NCI-H446 treated with DMSO at 0.1 percent for 48 hours (cell line): ENCODE measurements at places on chromosomes 5 and 9.

- DNase-seq = no peak
These were observed 273.2 kb upstream of the TARS1 start for GRCh38 chr5:33167541-33167940.

DNA sequence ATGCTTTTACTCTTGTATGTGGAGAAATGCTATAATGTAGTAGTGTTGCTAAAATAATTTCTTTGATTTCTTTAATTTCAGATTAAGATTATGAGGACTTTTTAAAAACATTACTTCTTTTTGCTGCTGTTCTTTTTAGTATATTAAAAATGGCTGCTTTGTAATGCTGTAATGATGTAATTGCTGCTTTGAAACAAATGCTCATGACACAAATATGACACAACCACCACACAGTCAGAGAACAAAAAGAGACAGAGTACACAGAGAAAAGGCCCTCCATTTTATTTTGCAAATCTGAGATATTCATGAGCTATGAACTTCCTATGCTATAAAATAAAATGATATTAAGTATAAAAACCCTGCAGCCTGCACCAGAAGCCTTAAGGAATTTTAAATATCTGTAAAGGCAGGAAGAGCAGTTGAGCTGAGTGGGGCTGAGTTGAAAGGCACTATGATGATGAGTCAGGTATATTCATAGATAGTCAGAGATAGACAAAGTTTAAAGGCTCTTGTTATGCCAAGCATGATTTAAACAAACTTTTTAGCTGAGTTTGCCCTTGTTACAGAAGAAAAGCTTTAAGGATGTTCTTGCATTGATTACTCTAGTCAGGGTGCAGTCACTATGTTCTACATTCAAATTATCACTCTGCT lies 5.1 kb upstream of the POU5F2 start:
- DNase-seq = no peak

GRCh38 chr5:149217803-149218155 lies 53.9 kb upstream of the AFAP1L1 start:
- DNase-seq = peak; percentile 78

DNA sequence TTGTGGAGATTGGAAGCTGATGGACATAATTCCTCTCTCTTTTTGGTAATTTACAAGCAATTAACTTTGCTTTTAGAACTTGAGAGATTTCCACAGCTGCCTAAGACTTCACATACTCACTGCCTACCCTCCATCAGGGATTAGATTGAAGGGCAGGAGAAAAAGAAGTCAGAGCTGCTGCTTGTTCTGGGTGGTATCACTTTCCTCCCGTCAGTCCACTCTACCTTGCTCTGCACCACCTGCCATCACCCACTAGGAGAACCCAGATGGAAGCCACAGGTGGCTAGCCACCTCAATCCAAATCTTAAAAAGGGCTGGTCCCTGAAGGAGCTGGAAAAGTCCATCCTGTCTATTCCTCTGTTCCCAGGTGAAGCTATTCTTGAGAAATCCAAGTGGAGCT lies 10.5 kb downstream of the IRF1 start:
- DNase-seq = no peak

DNA sequence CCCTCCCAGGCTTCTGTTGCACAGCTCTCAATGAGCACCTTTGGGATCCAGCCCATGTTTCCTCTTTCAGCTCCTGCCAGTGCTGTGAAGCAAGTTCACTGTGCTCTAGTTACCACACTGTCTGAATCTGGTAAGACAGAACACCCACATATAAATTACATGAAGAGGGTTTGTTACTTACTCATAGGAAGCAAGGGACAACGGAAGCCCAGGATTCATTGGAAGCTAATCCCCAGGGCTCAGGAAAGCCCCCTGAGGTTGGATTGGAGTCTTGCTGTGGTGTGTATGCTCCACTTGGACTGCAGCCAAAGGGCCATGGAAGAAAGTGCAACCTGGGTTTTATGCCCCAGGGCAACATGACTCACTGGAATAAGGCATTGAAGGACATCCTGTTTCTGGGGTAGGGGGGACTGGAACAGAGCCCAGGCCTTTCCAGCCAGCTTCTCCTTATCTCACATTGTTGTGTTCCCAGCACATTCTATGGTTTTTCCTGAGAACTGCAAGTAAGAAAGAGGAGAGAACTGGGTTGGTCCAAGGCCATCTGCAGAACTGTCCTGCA lies 15.6 kb upstream of the CLK4 start:
- no peak for DNase-seq

- DNase-seq = no peak
These were observed 21.6 kb downstream of the LNPEP start for GRCh38 chr5:96957254-96958049.

DNA sequence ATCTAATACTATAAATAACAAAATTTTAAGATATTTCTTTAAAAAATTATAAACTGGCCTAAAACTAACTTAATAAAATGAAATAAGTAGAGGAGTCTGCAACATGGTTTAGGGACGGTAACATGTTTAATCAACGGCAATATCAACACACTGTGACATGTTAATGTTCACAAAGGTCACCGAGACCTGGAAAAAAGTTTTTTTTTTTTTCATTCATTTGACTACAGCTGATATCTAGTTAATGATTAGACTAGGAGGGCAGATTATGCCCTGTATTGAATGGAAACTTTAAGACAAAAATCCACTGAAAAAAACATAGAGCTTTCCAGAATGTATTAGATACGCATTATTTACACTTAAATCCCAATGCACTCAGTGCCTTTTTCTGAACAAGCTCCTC lies 67.0 kb upstream of the CDK5RAP2 start:
- DNase-seq = no peak

DNA sequence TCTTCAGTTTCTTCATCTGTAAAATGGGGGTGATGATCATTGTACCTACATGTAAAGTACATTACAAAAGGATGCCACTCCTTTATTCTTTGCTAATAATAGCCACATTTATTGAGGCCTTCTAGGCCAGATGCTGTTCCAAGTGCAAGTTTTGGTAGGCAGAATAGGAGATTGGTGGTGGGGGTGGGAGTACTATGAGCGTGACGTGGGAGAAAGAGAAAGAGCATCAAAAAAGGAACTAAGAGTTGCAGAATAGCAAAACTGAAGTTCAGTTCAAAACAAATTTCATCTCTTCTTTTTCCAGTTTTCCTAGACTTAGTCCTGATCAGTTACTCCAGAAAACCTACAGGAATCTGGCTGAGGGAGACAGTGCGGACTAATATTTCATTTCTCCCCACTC lies 174.1 kb downstream of the SNX18 start:
- no peak for DNase-seq

DNA sequence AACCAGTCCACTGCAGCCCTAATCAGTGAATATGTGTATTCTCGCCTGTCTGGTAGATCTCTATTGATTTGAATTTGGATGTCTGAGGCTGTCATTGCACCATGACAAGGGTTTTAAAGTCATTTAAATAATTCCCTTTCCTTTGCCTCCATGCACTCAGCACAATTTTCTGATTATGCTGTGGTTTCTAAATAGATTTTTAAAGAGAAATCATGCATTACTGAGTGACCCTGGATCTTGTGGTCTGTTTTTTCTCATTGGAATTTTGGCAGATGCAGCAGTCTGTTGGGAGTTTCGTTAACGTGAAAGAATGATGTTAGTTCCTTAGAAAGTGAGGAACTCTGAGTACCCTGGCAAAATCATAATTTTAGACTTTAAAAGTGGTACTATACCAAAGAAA lies 396.0 kb downstream of the LRRC70 start:
- no peak for DNase-seq

- DNase-seq = no peak
These were observed 142.1 kb downstream of the MLLT3 start for GRCh38 chr9:20480249-20480648.

GRCh38 chr5:171166766-171167165 lies 142.3 kb upstream of the TLX3 start:
- no peak for DNase-seq

DNA sequence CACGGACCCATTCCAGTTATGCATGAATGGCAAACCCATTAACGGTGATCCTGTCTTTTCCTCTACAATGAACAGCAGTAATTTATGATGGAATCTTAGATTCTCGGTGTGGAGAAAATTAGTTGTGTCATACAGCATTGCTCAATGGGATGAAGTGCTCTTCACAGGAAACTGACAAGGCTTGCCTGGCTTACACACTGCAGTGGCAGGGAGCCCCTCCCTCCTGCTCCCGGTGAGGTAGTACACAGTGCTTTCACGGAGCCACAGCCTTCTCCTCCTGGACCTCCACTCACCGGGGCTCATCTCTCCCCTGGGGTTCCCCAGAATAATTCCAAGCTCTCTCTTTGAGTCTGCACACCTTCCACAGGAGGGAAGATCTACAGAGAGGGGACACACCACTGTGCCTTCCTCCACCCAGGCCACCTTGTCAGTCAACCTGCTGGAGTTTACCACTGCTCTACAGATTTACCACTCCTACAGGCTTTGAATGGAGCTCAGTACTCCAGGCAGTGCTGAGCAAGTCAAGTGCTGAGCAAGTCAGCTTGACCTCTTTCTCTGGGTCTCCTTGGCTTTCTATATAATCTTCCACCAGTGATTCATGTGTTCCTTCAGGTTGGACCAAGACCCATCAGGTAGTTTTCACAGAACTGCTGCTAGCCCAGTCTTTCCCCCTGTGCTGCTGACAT lies 59.1 kb upstream of the TBC1D2 start:
- DNase-seq = no peak

DNA sequence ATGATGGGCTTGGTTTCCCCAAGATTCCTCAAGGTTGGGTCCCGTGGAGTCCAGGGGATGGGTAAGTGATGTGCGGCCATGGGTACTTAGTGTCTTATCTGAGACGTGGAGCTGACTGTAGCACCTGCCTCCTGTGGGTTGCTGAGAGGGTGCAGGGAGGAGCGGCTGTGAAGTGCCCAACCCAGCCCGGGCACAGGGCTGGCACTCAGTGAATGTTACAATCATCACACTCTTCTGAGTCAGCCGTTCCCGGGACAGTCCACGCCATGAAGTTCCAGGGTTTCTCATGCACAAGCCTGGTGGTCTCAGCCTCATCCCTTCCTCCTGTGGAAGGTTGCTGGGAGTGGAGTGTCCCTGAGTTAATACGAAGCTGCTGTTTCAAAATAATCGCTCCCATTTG lies 29.1 kb downstream of the NTNG2 start:
- no peak for DNase-seq

GRCh38 chr5:156356238-156356637 lies 29.3 kb downstream of the SGCD start:
- DNase-seq = no peak
